ENCODE measurements at places on chromosomes 1 and 21.
A peak's percentile ranks its signal among the peaks of the same experiment; 100 is the strongest.

GRCh38 chr1:100793659-100794058 lies 74.1 kb downstream of the VCAM1 start:
- DNase-seq, result no peak

- no peak for DNase-seq
These were observed 46.2 kb downstream of the YARS1 start for GRCh38 chr1:32770741-32771548.

- no peak for DNase-seq
These were observed 118.9 kb downstream of the CACHD1 start for GRCh38 chr1:64588876-64589275.

DNA sequence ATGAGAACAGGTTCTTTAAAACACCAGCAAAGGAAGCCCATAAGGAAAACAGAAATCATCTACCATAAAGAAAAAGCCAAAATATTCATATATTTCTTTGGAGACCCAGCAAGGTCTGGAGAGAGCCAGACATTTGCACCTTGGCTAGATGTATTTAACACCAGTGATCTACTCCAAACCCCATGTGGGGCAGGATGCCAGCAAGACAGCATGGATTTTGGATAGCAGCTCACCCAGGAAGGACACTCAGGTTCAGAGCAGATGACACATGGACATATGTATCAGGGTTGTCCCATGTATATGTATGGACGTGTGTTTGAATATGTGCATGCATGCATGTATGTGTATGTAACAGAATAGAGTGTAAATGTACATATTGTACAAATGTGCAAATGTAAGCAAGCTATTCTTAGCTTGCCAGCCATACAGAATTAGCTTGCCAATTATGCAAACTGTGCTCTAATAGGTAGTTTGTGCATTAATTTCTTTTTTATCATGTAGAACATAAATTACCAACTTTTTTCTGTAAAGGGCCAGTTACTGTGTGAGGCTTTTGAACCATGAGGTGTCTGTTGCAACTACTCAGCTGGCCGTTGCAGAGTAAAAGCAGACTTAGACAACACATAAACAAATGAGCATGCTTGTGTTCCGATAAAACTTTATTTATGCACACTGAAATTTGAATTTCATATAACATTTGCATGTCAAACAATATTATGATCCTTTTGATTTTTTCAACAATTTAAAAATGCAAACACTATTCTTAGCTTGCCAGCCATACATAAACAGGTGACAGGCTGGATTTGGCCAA lies 73.5 kb upstream of the KAZN start:
- no peak for DNase-seq

DNA sequence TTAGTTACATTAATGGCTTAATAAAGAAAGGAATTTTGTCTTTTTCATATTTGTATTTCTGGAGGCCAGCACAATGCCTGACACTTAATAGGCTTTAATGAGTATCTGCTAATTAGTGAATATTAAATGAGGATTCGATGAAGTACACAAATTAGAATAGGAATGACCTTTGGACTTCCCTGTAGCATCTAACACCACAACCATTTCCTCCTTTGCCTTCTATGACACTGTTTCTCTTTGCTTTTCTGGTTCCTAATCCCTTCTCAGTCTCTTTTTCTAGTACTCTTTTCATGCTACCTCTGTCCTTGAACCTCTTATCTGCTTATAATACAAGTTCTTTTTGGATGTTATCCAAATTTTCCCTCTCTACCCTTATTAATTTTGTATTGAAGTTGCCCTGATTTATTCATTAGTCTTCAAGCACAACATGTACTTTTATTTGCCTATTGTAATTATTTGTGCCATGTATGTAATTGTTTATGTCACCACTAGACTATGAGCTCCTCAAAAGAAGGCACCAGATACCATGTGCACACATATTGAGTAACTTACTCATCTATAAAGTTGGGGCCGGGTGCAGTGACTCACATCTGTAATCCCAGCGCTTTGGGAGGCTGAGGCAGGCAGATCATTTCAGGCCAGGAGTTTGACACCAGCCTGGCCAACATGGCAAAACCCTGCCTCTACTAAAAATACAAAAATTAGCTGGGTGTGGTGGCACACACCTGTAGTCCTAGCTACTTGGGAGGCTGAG lies 23.8 kb downstream of the RPS27 start:
- no peak for DNase-seq

GRCh38 chr1:203649551-203649998 lies 22.9 kb downstream of the ATP2B4 start:
- no peak for DNase-seq

- peak; percentile 71 for DNase-seq
These were observed 39.9 kb downstream of the F5 start for GRCh38 chr1:169546087-169546995.

DNA sequence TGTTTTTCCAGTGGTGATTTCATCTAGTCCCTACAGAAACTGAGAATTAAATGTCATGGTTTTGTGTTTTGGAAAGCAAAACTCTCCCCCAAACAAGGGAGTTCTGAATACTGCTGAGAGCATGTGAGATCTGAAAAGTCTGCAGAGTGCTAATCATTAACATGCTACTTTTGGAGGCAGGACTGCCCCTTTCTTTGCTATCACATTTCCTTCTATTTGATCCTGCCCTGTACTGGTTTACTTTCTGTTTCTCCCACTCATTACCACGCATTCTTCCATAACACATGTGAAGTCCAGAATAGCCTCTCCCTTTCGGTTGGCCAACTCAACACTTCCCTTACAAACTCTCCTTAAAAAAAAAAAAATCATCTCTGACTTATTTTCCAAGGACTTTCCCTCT lies 63.6 kb downstream of the GADD45A start:
- DNase-seq, result no peak

Data from OCI-LY7 (cell line).